ENCODE measurements at places on chromosomes 12 and 14.

DNA sequence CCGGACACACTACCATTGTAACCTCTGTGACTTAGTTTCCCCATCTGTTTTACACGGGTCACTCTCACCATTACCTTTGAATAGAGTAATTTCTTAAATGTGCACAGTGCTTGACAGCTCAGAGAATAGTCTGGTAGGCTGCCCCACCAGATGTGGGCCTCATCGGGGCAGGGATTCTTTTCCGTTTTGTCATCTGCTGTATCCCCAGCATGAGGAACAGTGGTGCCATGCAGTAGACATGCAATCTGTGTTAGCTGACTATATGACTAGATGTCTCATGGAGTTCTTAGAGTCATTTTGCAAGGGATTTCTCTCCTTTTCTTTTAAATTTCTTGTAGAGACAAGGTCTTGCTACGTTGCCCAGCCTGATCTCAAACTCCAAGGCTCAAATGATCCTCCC, 44.9 kb upstream of the PLEKHG3 start:
- DNase-seq = no peak

- no peak for DNase-seq
Observed at GRCh38 chr12:123833830-123834229, 71.7 kb downstream of the DNAH10 start.

- DNase-seq = no peak
Observed at GRCh38 chr14:52080158-52080800, 11.4 kb upstream of the NID2 start.

DNA sequence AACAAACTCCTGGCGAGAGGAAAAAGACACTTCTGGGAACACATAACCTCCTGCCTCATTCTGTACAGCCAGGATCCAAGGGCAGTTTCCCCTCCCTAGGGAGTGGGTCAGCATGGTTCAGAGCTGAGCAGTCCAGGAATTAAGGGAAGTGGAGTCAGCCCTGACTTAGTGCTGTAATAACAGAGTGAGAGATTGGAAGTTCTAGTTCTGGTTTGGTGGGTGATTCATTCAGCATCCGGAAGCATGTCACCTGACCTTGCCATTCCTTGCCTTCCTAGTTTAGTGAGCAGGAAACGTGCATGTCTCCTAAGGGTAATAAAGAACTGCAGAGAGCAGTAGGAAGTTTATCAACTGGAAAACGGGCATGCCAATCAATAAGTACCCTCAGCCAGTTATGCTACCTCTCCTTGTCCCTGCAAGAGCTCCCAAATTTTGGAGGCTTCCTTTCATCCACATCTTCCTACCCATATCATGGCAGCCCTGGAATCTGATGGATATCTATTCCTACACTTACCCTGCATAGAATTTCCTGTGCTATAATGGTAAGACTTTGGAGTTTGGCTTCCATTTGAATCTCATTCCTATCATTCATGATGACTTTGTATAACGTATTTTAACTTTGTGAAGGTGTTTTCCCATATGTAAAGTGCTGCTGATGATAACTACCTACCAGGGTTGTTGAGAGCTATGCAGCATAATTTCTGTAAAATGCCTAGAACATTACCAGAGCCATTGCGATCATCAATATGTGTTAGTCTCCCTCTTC, 28.5 kb upstream of the MAGOHB start:
- DNase-seq = no peak

GRCh38 chr12:64810831-64811230, 13.6 kb upstream of the TBC1D30 start:
- DNase-seq = peak; percentile 15

DNA sequence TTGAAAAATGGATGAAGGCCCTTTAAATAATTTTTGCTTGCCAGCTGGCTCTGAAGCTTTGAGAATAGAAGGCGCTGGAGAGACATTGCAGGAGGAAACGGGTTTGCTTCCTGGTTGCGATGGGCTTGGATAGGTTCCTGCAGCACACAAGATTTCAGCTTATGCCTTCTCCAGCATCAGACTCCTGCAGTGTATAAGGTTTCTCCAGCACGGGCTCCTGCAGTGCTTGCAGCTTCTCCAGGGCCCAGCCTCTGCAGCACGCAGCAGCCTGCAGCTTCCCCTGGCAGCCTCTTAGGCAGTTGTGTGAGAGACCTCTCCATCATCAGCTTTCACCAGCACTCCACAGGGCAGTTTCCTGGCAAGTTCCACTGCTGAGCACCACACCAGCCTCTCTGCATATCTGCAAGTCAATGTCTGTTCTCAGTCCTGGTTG, 78.7 kb upstream of the ZDHHC17 start:
- peak; percentile 42 for DNase-seq

DNA sequence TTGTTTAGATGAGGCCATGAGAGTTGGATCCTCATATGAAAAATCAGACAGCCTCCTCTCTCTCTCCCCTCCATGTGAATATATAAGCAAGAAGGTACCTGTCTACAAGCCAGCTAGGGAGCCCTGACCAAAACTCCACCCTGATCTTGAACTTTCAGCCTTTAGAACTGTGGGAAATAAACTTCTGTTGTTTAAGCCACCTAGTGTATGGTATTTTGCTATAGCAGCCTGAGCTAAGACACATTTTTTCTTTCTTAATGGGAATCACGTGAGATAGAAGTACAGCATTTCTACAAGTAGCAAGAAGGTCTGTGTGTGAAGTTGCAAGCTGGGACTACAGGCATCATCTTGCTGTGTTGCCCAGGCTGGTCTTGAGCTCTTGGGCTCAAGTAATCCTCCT, 16.3 kb upstream of the ABHD12B start:
- no peak for DNase-seq

- DNase-seq = no peak
Observed at GRCh38 chr12:118103201-118103600, 610 bp downstream of the VSIG10 start.

DNA sequence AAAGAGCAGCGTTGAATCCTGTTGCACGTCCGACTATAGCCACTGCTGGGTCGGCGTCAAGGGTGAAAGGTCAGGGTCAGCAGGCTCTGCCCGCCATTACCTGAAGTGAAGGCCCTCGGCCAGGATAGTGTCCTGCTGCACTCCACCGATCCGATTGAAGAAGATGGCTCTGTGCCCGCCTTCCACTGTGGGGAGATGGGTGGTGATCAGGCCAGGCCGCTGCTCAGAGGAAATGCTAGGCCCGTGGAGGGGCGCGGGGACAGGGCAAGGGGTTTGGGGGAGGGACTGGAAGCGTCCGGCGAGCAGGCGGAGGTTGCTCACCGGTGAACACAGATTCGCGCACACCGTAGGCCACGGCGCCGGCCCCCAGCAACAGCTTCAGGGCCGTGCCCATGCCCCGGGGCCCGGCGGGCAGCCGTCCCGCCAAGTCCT, 352 bp downstream of the PHB2 start:
- no peak for DNase-seq

- peak; percentile 88 for DNase-seq
Observed at GRCh38 chr14:87784386-87784785, 208.6 kb downstream of the GALC start.

- no peak for DNase-seq
Observed at GRCh38 chr12:9731797-9732196, 1.1 kb downstream of the CLECL1 start.

DNA sequence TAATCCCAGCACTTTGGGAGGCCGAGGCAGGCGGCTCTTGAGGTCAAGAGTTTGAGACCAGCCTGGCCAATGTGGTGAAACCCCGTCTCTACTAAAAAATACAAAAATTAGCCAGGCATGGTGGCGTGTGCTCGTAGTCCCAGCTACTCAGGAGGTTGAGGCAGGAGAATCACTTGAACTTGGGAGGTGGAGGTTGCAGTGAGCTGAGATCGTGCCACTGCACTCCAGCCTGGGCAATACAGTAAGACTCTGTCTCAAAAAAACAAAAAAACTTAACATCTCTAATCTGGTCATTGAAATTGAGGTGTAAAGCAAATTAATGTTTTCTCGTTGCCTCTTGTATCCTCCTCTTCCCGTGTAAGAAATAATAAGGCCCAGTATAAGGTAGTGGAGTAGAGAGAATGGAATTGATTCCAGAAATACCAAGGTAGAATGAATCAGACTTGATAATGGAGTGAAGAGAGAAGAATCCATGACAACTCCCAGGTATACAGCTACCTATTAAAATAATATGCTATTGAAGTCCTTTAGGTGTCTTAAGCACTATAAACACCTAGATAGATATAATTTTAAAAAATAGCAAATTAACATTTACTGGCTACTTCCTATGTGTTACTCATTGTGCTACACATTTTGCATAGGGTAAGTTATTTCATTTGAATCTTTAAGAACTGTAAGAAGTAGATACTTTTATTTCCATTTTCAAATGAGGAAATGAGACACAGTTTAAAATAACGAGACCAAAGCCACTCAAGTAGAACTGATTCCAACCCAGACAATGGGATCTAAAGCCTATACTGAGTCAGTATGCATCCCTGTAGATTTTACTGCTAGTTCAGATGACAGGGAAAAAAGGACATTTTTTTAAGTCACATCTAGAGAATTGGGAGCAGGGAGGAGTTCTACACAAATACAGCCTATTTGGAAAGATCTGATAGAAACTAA, 23.2 kb downstream of the RAP1B start:
- DNase-seq = no peak

GRCh38 chr12:80040075-80040738, 59.1 kb upstream of the OTOGL start:
- no peak for DNase-seq

DNA sequence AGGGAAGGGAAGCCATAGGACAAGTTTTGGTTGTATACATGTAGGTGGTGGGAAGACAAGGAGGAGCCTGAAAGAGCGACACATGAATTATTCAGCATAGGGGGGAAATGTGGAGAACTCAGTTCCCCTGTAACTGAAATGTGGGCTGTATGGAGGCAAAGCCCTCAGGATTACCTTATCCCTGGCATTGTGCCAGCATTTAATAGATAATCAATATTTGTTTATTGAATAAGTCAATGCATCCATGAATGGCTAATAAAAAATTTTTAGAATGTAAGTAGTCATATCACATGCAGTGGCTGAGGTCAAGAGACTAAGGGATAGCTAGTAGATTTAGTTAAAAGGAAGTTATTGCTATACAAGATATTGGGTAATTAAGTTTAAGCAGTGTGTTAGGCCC, 232.4 kb downstream of the SNAPC1 start:
- no peak for DNase-seq
